H4 (cell line): ENCODE measurements at places on chromosomes 6 and 20.

- DNase-seq: no peak
These were observed 40.5 kb upstream of the OSTM1 start for GRCh38 chr6:108114841-108115597.

- no peak for DNase-seq
These were observed 1085.6 kb downstream of the KHDRBS2 start for GRCh38 chr6:61200444-61200843.

GRCh38 chr6:145372671-145373151, 362.6 kb downstream of the EPM2A start:
- peak; percentile 64 for DNase-seq

GRCh38 chr6:21840428-21840827, 246.9 kb downstream of the SOX4 start:
- peak; percentile 14 for DNase-seq

DNA sequence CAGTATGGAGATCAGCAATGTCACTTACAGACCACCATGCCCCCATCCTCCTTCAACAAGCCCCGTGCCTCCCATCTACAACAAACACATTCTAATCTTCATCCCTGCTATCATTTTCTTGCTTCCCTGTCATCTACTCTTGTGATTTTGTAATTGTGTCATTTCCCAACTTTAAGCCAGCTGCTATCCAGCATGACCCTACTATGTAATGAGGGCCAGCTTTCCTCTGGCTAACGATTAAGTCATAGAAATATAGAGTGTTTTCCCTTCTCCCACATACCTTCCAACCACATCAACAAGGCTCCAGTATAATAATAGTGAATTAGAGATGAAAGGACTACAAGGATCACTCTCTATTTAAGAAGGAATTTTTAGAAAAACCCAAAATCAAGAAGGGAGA, 607.0 kb downstream of the TENT5A start:
- no peak for DNase-seq

DNA sequence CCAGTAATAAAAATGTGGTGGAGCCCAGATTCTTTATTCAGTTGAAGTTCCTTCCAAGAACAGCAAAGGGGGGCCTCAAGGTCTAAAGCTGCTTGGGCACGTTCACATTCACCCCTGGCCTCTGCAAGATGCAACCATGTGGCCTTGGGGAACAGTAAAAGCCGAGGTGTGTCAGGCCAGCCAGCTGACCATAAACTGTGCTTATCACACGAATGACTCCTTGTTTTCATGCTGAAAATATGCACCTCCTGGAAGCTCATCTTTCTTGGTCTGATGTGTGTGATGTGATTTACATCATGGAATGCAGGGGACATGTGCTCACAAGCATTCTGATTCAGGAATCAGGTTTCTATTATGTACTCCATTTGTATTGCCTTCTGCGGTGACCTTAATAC, 211.6 kb upstream of the MARCKS start:
- DNase-seq: peak; percentile 64

DNA sequence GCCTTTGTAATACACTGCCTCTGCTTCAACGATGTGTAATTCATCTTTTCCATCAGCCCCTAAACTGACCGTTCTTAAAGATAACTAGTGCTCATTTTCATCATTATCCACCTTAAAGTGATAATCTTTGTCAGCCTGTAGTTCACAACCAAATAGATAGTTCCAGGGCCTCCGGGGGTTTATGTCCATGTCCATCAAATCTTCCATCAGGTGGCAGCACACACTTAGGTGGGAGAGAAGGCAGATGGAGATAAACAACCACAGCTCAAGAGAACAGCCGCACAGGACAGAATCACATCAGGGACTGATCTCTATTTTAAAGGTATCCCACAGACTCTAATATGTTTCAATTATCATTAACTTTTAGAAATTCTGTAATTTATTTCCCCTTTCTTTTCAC, 90.9 kb downstream of the LMBRD1 start:
- no peak for DNase-seq

- no peak for DNase-seq
These were observed 38.2 kb downstream of the NOX3 start for GRCh38 chr6:155417454-155417853.

DNA sequence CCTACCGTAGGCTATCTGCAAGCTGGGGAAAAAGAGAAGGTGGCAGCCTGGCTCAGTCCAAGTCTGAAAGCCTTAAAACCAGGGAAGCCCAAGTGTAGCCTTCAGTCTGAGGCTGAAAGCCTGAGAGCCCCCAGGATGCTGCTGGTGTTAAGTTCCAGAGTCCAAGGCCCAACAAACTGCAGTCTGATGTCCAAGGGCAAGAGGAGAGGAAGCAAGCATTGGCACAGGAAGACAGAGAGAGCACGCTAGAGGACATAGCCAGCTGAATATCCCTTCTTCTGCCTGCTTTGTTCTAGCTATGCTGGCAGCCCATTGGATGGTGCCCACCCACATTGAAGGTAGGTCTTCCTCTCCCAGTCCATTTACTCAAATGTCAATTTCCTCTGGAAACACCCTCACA, 12.1 kb upstream of the L3MBTL1 start:
- no peak for DNase-seq

DNA sequence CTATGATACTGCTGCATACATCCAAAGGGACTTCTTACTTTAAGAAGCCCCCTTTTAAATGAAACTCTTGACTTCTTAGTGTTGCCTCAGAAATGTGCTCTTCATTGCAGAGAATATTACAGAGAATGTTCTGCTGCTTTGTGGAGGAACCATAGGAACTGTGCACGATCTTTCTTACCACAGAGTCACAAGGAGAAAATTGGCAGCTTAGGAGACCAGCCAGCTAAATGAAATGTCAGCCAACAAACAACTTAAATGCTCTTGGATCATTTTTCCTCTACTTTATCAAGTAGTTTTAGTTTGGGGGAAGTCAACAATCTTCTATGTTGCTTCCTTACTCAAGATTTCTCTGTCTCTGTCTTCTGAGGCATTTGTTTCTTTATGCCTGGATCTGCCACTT, 125.9 kb upstream of the MLIP start:
- DNase-seq: no peak

GRCh38 chr6:164005004-164005711, 590.6 kb downstream of the QKI start:
- DNase-seq: no peak

DNA sequence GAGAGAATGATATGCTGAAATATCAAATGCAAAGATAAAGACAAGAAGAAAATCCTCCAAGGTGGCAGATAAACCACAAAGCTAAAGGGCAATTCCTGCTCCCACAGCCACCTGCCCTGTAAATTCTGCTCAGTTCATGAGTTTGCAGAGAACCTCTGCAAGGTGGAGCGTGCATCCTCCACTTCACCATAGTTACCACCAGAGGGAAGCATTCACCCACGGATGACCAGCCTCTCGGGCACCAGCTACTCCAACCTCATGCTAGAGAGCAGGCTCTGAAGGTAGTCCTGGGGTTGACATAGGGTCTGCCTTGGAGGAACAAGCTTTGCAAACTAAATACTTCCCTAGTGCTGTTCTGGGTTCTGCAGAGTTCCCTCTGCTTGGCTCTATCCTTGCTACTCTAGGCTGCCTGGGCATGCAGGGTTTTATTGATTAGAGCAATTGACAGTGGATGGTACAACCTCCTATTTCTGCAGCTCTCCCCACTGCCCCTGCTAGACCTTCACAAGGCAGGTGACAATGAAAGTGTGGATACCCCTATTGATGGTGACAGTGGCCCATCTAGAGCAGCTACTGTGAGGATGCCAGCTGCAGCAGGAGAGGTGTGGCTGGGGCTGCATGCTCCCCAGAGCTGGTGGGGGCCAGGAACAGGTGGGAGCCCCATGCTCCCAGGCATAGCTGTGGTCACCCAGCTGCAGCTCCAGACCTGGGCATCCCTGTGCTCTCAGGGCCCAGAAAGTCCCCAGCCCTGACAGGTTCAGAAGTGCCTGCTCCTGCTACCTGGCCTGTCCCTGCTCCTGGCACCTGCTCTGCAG, 51.1 kb downstream of the GGTLC1 start:
- no peak for DNase-seq

- no peak for DNase-seq
These were observed 149.5 kb downstream of the LRFN2 start for GRCh38 chr6:40437631-40438030.

DNA sequence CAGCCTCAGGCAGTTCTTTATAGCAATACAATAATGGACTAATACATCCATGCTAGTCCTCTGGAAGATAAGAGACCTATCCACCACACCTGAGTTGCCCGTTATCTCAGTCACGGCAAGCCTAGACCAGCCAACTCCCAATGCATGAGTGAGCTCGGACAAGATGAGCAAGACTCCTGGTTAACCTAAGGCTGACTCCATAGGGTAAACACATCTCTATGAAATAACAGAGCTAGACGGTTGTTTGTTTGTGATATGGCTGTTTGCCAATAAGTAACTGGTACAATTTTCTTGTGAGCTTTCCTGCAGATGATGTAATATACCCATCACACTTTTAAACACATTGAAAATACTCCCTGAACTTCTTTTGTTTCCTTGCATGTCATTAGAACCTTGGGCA, 70.6 kb upstream of the PHACTR1 start:
- peak; percentile 25 for DNase-seq

GRCh38 chr6:137291441-137291840, 72.3 kb upstream of the IFNGR1 start:
- peak; percentile 27 for DNase-seq

GRCh38 chr6:6315660-6316059, 4.8 kb downstream of the F13A1 start:
- DNase-seq: peak; percentile 28

GRCh38 chr6:42841844-42842584, 37.4 kb upstream of the RPL7L1 start:
- DNase-seq: no peak

- no peak for DNase-seq
These were observed 241.1 kb upstream of the TSHZ2 start for GRCh38 chr20:52731093-52731492.

DNA sequence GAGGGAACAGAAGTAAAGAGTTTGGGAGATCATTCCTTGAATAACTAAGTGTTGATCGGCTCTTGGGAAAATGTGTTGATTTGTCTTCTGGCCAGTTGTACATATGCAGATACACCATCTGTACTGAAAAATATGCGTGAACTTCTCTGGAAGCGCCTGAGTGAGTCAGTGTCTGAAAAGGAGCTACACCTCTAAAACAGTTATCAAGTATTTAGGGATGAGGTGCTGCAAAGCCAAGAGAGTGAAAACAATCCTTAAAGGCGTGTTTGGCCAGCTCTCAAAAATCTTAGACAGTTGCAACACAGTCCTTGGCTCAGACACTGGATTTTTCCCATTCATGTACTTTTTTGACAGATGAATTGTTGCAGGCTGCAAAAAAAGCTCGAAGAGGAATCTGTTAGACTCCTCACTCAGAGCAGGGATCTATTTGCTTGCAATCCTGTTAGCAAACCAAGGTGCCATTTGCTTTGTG, 61.3 kb downstream of the BMP6 start:
- DNase-seq: no peak
